ENCODE measurements at places on chromosomes 5 and 9.
A peak's percentile ranks its signal among the peaks of the same experiment; 100 is the strongest.

- DNase-seq = no peak
Observed at GRCh38 chr9:79952401-79952800, 380.6 kb downstream of the TLE4 start.

GRCh38 chr9:128927731-128928411 is 7.1 kb downstream of the PHYHD1 start:
- DNase-seq = peak; percentile 69

DNA sequence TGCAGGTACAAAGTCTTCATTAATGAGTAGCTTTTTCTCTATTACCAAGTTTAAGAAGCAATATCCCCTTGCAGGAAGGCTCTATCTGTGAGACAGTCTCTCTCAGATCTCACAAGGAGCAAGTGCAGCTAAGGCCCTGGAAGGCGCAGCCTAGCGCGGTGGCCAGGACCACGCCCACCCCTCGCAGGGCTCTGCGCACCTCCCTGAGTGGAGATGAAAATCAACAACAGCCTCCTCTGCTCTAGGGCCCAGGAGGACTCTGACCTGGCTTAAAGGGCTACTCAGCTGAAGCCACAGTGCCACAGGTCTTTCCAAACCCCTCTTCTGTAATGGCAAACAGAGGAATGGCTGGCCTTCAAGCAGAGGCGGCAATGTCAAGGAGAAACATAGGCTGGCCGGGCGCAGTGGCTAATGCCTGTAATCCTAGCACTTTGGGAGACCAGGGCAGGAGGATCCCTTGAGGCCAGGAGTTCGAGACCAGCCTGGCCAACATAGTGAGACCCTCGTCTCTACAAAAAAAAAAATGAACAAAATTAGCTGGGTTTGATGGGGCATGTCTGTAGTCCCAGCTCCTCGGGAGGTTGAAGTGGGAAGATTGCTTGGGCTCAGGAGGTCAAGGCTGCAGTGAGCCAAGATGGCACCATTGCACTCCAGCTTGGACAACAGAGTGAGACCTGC is 11.9 kb downstream of the SEC16A start:
- no peak for DNase-seq

DNA sequence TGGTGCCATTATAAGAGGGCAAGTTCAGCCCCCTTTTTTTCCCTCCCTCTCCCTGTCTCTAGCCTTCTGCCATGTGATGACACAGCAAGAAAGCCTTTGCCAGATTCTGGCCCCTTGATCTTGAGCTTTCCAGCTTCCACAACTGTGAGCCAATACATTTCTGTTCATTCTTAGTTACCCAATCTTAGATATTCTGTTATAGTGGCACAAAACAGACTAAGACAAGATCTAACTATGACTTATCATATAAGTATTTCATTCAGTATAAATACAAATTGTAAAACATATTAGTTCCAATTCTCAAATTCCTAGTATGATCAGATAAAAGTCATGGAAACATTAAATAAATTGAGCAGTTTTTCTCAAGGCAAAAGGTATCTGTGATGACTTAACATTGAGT is 276.3 kb downstream of the COX7C start:
- no peak for DNase-seq

GRCh38 chr5:73437101-73437776 is 11.3 kb downstream of the FOXD1 start:
- DNase-seq = no peak

- DNase-seq = no peak
Observed at GRCh38 chr5:167063788-167064187, 1227.7 kb upstream of the WWC1 start.
